CD4-positive, alpha-beta T cell treated with Interleukin-6 at 100 ng/mL for 8 hours (primary cell): ENCODE measurements at places on chromosomes 3 and 15.

DNA sequence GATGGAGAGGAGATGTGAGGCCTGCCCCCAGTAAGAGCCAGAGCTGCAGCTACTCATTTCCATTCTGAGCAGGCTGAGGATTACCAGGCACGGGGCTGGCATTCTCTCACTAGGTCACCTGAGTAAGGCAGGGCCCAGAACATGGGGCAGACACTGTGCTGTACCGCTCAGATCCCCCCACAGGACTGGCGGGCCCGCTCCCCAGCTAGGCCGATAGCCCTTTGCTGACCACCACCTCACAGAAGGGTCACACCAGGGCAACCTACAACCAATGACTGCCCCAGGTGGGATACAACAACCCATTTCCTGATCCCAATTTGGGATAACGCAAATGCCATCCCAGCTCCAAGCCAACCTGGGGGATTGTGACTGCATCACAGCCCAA is 52.5 kb downstream of the OXNAD1 start:
- no peak for DNase-seq

GRCh38 chr15:37813306-37813705 is 121.1 kb upstream of the TMCO5A start:
- no peak for DNase-seq

- DNase-seq = peak; percentile 43
Measured at GRCh38 chr3:158845765-158846350, 44.0 kb downstream of the MFSD1 start.

- no peak for DNase-seq
Measured at GRCh38 chr3:32959371-32959770, 7.9 kb downstream of the CCR4 start.

GRCh38 chr3:135085652-135086436 is 290.8 kb downstream of the EPHB1 start:
- DNase-seq = no peak
